ENCODE measurements at places on chromosomes 12 and 14.

- DNase-seq, result no peak
These were observed 7.8 kb downstream of the GMFB start for GRCh38 chr14:54480830-54481562.

- DNase-seq, result no peak
These were observed 10.5 kb upstream of the KRT86 start for GRCh38 chr12:52263761-52264434.

- no peak for DNase-seq
These were observed 23.7 kb downstream of the FNTB start for GRCh38 chr14:65010211-65010931.

DNA sequence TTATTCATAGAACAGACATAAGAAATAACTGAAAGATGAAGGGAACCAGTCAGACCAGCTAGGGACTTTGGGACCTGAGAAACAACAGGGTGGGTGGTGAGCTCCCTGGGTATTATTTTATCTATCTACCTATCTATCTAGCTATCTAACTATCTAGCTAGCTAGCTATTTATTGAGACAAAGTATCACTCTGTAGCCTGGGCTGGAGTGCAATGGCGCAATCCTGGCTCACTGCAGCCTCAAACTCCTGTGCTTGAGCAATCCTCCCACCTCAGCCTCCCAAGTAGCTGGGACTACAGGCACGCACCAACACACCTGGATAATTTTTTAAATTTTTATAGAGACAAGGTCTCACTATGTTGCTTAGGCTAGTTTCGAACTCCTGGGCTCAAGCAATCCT, 127.6 kb downstream of the DPF3 start:
- DNase-seq, result no peak

DNA sequence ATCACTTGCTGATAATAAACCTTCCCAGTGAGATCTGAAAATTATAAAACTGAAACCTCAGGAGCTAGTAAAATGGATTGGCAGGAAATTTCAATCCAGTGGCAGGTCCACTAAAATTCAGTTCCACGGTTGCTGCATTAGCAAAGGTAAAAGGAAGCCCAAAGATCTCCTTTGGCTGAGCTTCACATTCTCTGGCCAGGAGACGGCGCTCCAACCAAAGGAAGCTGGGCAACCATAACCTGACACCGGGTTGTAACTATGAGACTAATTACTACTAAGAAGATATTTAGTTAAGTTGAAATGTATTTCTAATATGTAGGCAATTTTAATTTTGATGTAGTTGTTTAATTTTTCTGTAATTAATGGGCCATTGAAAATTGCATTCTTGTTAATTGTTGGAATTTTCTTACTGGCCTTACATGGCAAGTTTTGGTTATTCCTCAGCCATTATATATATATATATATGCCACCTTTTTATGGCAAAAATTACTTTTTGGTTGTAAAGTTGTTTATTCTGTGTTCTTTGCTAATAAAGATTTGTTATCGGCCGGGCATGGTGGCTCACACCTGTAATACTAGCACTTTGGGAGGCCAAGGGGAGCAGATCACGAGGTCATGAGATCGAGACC, 17.0 kb downstream of the OR8S1 start:
- peak; percentile 16 for DNase-seq

DNA sequence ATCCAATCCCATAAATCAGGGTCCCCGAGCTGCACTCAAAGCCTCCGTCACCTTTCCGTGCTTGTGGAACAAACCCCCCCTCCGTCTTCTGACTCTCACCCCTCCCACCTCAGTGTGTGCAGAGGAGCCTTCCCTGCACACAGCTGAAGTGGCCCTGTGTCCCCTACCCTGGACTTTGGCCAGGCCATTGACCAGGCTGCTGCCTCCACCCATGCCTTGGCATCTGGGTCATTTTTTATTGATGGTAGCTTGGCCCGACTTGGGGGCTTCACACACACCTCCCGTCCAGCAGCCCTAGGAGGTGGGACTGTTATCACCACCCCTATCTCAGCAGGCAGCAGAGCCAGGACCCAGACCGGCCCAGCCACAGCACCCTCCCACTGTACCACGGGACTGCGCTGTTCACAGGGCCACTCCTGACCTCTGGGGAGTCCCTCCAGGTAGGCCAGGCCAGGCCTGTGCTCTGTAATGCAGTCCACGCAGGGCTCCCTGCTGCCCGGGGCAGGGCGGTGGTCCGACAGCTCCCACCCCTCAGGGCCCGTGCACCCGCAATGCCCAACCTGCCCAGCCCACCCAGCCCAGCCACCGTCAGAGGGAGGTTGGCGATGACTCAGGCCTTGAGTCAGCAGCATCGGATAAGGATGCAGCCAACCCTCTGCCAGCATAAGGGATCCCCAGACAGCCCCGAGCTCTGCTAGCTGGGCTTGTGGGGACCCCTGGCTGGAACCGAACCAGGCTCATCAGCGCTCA, 9.2 kb upstream of the INF2 start:
- no peak for DNase-seq

DNA sequence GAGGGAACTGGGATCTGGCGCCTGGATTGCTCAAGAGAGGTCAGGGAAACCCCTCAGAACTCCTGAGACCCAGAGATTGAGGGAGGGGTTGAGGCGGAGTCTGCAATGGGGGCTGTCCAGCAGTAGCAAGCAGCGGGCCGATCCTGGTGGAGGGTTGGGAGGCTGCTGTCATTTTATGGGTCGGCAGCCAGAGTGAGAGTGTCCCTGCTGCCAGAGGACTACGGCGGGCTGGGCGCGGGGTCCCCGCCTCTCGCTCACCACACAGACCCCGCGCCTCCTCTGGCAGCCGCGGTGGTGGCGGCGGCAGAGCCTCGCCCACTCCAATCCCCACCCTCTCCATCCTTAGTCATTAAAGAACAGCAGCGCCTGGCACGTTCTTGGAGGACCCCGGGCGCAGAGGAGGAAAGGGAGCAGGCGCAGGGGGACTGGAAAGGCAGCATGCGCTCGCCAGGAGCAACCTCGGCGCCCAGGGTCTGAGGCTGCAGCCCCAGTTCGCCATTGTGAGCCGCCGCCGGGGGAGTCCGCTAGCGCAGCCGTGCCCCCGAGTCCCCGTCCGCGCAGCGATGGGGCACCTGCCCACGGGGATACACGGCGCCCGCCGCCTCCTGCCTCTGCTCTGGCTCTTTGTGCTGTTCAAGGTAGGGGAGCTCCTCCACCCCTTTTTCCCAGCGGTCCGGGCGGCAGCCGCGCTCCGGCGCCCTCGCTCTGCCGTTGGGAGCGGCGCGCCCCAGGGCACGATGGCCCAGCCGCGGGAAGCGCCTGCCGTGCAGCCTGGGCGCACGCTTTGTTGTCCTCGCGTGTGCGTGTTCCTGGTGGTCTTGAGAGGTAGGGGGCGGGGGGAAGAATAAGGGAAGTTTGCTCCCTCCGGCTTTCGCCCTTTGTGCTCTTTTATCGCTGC, at the start of gene PTPRO:
PTPRO (plus strand) TSS at position 345 of the 898 bp plus-strand sequence.
- DNase-seq, result no peak

DNA sequence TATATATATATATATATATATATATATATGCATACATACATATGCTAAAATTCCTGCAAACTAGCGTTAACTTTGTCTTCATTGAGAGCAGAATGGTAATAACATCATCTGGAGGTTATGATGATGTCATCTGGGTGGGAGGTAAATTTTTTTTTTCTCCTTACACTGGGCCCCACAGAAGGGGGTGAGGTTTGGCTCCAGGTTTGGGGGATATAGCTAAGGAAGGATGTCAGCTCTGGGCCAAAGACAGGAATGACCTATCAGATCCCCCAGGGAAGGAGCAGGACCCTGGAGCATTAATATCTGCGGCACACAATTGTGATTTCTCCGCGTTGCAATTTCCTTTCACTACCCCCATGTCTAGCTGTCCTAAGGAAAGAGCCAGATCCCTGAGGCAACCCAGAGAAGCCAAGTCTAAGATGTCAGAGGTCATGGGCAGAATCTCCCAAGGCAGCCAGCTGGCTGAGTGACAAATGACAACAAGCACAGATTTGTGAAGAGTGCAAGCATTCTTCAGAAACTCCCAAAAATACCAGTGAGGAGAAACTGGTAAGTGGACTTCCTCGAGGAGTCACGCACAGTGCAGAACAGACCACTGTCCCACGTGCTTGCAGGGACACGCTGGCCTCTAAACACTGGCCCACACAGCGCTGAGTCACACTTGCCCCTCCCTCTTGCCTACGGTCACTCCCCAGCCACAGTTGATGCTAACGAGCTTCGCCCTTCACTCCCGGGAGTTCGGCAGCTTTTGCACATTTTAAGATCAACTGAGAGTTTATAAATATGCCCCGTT, 9.9 kb downstream of the UBC start:
- no peak for DNase-seq

DNA sequence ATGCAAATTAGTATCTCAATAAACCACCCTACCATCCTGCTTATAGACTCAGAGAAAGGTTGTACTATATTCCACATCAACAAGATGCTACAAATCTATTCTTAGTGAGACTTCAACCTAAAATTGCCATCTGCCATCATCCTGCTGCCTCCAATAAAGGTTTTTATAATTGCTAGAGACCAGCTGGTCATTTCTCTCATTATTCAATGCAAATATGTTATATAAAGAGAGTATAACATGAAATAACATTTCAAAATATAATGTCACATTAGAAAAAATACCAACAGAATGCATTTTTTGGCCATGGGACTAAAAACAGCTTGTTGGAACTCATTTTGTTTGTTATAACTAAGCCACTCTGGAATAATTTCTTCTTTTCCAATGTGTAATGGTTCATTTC, 247.3 kb downstream of the LRIG3 start:
- no peak for DNase-seq

- DNase-seq, result no peak
These were observed 495 bp downstream of the ADIPOR2 start for GRCh38 chr12:1691123-1692007.

DNA sequence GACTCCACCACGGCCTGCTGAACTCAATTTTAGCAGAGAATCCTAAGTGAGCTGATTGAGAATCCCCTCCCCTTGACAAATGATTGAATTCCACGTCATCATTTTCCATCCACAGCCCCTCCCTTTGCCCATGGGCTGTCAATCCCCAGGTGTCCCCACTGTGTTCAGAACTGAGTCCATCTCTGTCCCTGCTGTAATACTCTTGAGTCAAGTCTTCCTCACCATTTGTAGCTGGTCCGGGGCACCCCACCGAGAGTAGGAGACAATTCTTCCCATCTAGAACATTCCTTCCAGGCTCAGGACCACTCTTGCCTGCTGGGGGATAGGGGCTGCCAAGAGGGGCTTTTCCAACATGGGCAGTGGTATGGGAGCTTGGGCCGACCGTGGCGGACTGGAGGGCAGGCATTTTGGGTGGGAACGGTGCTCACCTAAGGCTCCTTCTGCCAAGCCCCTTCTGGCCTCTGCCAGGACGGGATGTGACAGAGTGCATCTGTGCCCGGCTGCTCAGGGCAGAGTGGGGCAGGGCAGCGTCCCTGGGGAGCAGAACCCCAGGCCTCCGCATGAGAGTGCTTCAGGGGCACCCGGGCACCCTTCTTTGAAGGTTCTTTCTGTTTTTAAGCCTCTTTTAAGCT, 218.1 kb upstream of the RTL1 start:
- no peak for DNase-seq

GRCh38 chr14:97033556-97034081, 236.4 kb downstream of the VRK1 start:
- no peak for DNase-seq

DNA sequence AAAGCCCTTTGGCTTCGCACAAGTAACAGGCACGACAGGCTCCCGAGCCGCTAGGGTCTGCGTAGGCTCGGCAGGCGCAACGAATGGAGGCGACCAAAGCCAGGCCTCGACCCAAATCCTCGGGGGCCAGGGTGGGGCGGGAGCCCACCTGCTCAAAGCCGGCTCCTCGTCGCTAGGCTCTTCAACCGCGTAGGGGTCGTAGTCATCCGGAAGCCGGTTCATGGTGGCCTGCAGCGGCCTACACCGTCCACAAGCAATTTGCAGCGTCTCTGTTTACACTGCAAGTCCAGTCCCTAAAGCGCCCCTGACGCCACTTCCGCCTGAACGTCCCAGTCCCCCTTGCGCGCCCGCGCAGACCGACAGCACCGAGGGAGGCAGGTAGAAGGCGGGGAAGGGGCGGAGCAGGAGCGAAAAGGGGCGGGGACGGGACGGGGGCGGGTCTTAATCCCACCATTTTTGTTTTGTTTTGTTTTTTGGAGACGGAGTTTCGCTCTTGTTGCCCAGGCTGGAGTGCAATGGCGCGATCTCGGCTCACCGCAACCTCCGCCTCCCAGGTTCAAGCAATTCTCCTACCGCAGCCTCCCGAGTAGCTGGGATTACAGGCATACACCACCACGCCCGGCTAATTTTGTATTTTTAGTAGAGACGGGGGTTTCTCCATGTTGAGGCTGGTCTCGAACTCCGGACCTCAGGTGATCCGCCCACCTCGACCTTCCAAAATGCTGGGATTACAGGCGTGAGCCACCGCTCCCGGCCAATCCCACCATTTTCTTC, at the start of gene EAPP:
EAPP (minus strand) TSS at position 295 of the 774 bp plus-strand sequence; CDS start at position 222, 73 bp downstream.
- no peak for DNase-seq

DNA sequence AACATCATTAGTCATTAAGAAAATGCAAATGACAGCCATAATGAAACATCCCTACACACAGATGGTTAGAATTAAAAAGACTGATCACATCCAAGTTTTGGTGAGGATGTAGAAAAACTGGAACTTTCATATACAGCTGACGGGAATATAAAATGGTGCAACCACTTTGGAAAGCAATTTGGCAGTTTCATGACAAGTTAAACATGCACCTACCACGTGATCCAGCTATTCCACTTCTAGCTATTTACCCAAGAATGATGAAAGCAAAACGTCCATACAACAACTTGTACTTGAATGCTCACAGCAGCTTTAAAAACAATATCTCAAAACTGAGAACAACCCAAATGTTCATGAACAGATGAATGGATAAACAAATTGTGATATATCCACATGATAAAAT, 77.9 kb upstream of the AVPR1A start:
- no peak for DNase-seq

DNA sequence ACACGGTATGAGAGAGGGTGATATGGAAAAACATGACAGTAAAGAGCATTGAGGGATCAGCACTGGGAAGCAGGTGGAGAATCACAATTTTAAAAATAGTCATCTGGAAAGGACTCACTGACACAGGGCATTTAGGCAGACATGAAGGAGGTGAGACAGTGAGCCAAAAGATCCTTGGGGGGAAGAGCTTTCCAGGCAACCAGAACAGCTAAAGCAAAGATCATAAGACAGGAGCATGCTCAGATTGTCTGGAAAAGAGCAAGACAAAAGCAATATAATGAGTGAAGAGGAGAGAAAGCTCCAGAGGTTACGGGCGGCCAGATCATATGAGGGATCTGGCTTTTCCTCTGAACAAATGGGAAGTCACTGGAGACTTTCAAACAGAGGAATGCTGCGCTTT, 63.9 kb downstream of the DENND5B start:
- no peak for DNase-seq

GRCh38 chr12:117903110-117903840, 65.5 kb downstream of the KSR2 start:
- DNase-seq, result no peak

- DNase-seq, result no peak
These were observed 38.8 kb downstream of the DIO2 start for GRCh38 chr14:80172375-80173051.

DNA sequence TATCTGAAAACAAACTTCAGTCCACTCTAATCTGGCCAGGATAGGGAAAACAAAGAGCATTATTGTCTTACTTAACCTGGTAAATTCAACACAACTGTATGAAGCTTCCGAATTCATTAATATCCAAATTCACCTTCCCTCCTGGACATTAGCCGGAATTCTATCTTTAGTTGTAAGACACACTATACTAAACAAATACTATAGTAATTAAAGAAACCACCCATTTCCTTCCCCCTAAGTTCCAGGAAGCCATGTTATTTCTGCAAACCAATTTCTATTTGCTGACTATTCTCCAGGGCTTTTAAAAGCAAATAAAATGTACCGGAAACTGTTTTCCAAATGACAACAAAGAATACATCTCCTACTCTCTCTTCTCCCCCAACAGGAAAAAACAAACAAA, 122.7 kb upstream of the MDM1 start:
- no peak for DNase-seq
